Activated T-cell treated with anti-CD3 and anti-CD28 coated beads, Interleukin-2, amount 50 U/mL, for 72 hours (primary cell): ENCODE measurements at places on chromosomes 3 and 15.
A peak's percentile ranks its signal among the peaks of the same experiment; 100 is the strongest.

- DNase-seq, result no peak
Observed at GRCh38 chr3:176296066-176296597, 901.1 kb downstream of the TBL1XR1 start.

DNA sequence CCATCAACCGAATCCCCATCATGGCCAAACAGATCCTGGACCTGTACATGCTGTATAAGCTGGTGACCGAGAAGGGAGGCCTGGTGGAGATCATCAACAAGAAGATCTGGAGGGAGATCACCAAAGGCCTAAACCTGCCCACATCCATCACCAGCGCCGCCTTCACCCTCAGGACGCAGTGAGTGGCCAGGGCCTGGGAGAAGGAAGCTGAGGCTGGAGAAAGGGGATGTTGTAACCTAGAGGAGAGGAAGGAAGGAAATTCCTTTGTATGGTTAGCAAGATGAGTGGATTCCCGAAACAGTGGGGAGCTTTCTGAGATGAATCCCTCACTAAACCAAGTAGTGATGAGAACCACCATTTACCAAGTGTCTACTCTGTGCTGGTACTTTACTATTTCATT is 25.8 kb upstream of the CLK3 start:
- no peak for DNase-seq

- no peak for DNase-seq
Observed at GRCh38 chr15:77622934-77623754, 9.6 kb downstream of the LINGO1 start.

DNA sequence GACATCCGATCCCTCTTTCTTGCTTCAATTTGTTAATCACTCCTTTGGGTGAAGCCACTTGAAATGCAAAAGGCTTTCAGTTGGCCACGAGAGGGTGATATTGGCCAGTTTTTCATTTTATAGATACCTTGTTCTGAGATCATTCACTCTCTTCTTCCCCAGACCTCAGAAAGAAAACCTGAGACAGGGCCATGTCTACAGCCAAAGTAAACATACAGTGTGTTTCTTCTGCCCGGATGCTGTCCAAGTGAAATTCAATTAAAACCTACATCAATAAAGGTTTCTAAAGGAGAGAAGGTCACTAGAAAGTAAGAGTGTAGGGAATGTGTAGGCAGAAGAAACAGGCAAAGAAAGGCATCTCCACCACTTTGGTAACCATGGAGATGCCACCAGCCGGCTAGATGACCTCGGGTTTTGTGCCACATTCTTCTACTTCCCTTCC is 39.5 kb upstream of the FMN1 start:
- peak; percentile 11 for DNase-seq

- no peak for DNase-seq
Observed at GRCh38 chr15:34353627-34354026, 10.5 kb downstream of the NUTM1 start.

GRCh38 chr15:58303236-58303635 is 128.6 kb upstream of the LIPC start:
- no peak for DNase-seq

DNA sequence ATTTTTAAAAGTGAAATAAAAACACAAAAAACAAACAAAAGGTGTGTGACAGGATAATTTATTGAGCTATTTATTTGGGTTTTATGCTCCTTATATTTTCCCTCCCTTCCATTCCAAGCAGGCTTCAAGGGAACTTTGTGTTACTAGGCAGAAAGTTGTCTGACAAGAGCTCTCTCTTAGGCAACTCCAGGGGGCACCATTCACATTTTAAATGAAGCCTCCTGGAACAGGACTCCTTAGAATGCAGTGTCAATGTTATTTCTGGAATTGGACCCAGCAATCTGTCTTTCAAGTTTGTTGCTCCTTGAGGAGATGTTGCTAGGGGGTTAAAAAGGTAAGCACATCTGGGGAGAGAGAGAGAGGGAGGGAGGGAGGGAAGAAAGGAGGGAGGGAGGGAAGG is 5.4 kb upstream of the RFX7 start:
- no peak for DNase-seq

- no peak for DNase-seq
Observed at GRCh38 chr3:31550452-31551251, 17.9 kb downstream of the STT3B start.

DNA sequence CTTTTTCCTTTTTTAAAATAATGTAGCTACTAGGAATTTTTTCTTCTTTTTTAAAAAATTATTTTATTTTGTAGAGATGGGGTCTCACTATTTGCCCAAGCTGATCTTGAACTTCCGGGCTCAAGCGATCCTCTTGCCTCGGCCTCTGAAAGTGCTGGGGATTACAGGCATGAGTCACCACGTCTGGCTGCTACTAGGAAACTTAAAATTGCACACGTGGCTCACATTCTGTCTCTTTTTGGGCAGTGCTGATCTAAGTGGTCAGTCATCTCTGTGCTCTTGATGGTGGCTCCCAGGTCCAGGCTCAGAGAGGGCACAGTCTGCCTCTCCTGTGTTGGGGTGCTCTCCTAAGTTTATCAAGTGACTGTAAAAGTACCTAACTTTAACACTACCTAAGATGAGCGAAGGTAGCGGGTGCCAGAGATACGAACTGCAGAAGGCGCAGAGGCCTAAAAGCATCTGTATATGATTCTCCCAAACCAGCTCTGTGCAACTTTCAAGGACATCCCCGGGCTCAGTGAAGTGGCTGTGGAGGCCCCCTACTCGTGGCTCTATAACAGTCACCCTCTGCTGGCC is 52.9 kb upstream of the SEC13 start:
- no peak for DNase-seq

GRCh38 chr3:160140756-160141155 is 84.5 kb upstream of the C3orf80 start:
- peak; percentile 47 for DNase-seq

GRCh38 chr3:66035763-66036477 is 2.8 kb downstream of the MAGI1 start:
- no peak for DNase-seq

DNA sequence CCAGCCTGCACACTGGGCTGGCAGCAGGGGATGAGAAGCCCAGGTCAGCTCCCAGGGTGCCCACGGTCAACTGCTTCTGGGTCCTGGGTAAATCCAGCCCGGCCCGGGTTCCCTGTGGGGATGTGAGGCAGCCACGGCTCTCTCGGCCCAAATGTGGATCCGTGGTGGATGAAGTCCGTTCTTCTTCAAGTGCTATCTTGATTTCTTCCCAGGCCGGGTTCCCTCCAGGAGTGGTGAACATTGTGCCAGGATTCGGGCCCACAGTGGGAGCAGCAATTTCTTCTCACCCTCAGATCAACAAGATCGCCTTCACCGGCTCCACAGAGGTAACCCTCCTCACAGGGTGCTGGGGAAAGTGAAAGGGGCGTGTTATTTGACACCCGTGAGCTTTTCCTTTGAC is 16.1 kb downstream of the ALDH1A3 start:
- no peak for DNase-seq

GRCh38 chr15:34709866-34710265 is 44.9 kb downstream of the GJD2 start:
- no peak for DNase-seq

GRCh38 chr3:124985349-124985748 is 50.8 kb upstream of the MUC13 start:
- no peak for DNase-seq

GRCh38 chr3:141940194-141940776 is 63.8 kb downstream of the ATP1B3 start:
- DNase-seq, result peak; percentile 46

DNA sequence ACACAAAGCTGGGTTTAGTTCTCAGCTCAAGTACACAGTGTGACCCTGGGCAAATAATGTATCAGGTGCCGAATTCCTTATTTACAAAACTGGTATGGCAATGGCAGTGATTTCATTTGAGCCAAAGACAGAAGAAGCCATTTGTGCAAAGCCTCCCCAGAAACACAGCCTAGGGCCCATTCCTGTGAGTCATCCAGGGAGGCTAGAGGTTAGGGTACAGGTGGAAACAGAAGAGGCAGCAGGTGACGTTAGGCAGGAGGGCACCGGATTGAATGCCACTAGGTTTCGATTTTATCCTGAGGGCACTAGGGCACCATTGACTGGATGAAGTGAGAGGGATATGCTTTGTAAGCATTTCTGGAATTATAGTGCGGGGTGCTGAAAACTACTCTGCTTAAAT is 766.9 kb upstream of the NR2F2 start:
- DNase-seq, result no peak

DNA sequence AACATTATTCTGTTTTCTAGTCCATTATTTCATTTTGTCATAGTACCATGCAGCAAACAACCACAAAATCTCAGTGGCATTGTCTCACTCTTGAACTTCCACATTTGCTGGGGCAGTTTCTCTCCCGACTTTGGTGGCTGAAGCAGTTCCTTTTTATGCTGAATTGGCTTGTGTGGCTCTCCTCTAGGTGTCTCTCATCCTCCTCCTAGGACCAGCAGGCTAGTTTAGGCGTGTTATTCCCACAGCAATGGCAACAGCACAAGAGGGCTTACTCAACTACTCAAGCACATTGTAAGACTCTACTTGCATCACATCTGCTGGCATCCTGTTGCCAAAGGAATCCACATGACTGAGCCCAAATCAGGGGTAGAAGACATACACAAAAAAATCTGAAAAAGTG is 201.8 kb upstream of the KCNH8 start:
- no peak for DNase-seq

- DNase-seq, result no peak
Observed at GRCh38 chr15:100484443-100484842, 44.3 kb downstream of the CERS3 start.

- no peak for DNase-seq
Observed at GRCh38 chr3:43176666-43177065, 70.8 kb upstream of the POMGNT2 start.

DNA sequence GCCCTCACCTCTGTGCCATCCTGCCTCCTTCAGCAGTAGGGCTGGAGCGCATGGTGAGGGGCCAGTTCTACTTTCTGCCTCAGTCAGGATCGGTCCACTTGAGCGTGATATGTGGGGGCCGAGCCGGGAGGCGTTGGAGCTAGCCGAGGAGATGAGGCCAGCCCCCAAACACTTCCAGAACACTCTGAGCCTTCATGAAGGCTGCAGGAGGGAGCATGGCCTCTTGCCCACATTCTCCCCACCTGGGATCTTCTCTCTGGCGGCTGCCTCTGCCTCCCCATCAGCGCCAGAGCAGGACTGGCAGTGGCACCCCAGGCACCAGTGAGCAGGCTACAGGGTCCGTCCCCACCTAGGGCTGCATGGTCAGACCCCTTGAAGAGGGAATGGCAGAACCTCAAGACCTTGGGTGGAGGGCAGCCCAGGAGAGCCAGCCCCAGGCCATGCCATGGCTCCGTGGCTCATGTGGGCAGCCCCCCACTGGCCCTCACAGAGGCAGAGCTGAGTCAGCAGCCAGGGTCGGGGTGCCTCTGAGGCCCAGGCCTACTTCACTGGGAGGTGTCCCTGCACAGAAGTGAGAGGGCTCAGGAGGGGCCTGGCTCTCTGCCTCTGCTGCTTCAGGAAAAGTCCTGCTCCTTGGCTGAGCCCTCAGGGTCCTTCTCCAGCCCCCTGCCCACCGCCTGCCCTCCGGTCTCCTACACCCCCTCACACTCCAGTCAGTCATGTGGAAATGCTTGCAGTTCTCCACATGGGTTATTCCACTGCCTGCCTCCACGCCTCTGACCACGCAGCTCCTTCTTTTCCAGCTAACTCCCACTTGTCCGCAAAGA is 28.1 kb upstream of the CYP11A1 start:
- DNase-seq, result no peak

DNA sequence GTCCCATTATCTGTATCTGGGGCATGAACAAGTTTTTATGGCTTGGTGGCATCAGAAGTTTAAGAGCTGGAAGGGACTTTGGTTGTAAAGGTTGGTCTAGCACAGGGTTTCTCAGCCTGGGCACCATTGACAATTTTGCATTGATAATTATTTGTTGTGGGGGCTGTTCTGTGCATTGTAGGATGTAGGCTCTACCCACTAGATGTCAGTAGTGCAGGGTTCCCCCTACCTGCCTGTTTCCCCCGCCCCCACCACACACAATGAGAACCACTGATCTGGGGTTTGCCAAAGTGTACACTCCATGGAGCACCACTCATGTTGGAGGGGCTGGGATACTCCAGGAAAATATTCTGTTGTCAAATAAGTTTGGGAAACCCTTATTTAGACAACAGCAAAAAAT is 42.7 kb downstream of the PLCL2 start:
- no peak for DNase-seq

GRCh38 chr15:57969355-57969754 is 96.2 kb downstream of the ALDH1A2 start:
- DNase-seq, result no peak

GRCh38 chr3:143100451-143100850 is 19.1 kb upstream of the CHST2 start:
- no peak for DNase-seq

DNA sequence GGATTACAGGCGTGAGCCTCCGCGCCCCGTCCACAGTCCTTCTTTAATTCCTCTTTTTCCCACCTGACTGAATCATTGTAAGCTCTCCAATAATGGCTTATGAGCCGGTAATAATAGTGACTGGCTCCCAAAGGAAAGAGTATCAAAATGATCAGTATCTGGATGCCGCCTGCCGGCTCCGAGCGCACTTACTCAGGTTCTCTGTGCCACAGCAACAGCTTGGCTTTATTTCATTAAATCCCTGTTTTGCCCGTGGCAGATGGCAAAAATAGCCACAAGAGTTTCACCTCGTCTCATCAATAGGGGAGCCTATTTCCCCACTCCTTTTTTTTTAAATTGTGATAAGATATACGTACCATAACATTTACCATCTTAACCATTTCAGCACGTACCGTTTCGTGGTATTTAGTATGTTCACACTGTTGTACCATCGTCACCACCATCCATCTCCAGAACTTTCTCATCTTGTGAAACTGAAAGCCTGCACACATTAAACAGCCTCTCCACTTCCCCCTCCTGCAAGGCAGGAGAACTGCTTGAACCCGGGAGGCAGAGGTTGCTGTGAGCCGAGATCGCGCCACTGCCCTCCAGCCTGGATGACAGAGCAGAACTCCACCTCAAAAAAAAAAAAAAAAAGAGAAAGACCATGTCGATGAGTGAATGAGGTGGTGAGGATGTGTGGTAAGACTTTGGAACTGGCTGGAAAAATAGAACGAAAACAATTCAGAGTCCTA is 80.7 kb upstream of the DLG1 start:
- no peak for DNase-seq

DNA sequence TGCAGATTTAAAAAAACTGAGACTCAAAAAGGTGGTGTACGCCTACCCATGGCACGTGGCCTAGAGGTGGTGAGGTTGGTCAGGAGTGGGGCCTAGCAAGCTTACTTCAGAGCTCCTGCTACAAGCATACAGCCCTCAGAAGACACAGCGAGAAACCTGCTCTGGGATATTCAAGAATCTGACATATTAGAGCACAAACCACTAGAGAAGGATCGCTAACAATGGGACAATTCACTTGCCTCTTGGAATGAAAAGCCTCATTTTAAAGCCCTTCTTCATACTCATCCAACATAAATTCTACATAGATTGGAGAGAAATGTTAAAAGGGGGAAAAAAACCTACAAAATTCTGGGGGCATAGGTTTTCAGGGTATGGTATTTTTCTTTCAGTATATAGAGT is 118.0 kb upstream of the ARHGEF3 start:
- DNase-seq, result no peak

- DNase-seq, result no peak
Observed at GRCh38 chr15:57114070-57114469, 195.6 kb downstream of the TCF12 start.
